ENCODE measurements at places on chromosomes 1 and 21. TPM values are rescaled to one million over a fixed set of nuclear protein-coding genes. Genes with fewer than 3 reads are reported as not detected.

DNA sequence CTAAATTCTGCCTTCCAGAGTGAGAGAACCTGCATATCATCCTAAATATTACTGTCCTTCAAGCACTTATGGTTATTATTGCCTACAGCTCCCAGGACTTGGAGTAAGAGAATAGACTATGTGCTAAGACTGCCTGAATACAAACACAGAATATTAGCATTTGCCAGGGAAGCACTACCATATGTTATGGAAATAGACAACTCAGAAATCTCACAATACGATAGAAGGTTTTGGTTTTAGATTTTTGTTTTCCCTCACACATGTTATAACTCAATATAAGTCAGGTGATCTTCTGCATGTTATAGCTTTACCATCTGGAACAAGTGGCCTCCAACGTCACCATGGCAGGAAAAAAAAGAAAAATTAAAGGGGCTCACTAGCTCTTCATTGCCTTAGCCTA, 413.9 kb downstream of the LRRIQ3 start:
- DNase-seq: no peak

GRCh38 chr1:113984710-113985109, 5.4 kb downstream of the OLFML3 start:
- DNase-seq: no peak

GRCh38 chr1:156852418-156852874, 6.5 kb downstream of the INSRR start:
- peak; percentile 62 for DNase-seq

GRCh38 chr1:45574105-45574626, 9.7 kb upstream of the NASP start:
- DNase-seq: no peak

DNA sequence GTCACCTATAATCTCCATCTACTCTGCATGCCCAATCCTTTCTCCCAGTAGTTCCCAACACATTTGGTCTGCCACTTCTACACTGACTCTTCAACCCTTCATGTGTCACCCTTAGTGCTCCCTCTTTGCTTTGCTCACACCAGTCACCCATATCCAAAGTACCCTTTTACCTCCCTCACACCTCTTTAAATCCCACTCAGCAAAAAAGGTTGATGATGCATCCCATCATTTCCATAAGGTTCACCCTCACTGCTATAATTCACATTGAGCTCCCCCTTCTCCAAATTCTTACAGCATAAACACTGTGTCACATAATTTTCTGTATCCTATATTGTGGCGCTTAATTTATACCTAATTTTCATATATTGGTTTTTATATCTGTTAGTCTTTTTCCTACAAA, 83.8 kb upstream of the ATP1B1 start:
- no peak for DNase-seq

GRCh38 chr1:12230549-12231275, 882 bp downstream of the VPS13D start:
- DNase-seq: no peak

DNA sequence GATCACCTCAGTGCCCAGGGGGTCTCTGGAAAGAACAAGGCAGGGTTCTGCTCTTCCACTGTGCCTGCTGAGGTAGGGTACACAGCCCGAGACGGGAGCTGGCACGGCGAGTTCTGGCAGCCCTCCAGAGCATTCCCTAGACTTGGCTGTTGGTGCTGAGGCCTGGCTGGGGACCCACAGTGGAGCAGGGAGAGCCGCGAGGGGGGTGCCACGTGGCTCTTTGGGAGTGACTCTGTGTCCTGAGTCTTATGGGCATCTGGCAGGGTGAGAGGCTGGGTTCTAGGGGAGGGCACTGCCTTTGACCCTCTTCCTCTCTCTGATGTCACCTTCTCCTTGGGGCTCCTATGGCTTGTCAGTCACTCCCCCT, 336.4 kb downstream of the CAMTA1 start:
- DNase-seq: no peak

- DNase-seq: no peak
These were observed 50.9 kb downstream of the PTGS2 start for GRCh38 chr1:186629341-186629740.

GRCh38 chr21:17466166-17466565, 46.7 kb upstream of the CXADR start:
- DNase-seq: no peak

DNA sequence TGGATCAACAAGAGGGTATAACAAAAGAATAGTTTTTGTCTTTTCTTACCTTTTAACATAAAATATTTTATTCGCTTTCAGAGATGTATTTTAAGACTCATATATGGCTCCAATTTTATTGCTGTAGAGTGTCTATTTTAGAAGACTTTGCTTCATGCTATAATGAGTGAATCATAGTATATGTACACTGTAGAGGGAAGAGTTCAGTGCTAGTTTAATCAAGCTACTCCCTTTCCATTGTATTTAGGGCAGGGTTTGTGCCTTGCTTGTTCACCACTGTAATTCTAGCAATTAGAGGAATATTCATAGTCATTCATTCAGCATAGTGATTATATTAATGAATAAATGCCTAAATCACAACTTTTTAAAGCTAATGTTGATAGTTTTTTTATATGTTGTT, 78.8 kb downstream of the CEP350 start:
- DNase-seq: no peak

DNA sequence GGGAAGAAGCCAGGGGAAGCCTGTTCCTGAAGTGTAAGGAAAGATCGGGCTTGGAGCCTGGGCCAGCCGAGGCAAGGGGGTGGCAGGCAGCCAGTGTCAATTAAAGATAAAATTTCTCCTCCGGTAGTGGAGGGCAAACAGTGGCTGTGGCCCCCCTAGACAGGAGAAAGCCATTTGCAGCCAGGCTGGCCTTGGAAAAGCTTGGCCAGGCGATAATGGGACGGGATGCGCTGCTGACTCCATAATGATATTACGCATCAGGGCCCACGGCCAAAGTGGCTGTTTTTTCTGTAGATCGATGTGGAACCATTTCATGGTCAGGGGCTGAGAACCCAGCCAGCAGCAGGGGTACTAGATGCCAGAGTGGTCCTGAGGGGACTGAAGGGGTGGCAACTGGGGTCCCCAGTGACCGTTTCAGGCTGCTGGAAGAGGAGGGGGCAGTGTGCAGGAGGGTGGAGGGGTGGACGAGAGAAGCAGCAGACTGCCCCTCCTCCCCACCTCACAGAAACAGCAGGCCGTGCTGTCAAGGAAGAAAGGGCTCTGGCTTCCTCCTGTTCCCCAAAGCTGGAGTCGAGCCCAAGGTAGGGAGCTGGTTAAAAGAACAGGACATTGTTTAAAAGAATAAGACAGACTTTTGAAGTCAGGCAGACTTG, 25.2 kb downstream of the KCNC4 start:
- DNase-seq: no peak

DNA sequence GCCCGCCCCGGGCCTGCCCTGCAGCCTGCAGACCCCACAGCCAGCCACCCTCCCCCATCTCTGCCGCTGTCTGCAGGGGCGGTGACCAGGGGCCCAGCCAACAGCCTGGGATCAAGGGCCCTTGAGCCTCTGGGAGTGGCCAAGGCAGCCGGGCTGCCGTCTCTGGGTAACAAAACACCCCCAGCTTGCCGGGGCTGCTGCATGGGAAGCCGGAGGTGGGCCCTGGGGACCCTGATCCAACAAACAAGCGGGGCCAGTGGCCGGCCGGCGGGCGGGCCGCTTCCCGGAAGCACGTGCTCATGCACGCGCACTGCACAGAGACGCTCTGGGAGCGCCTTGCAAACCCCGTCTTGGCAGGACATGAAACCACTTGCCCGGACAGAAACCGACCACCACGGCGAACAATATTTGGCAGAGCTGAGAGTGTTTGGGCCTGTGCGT, 13.2 kb downstream of the MEGF6 start:
- DNase-seq: no peak

DNA sequence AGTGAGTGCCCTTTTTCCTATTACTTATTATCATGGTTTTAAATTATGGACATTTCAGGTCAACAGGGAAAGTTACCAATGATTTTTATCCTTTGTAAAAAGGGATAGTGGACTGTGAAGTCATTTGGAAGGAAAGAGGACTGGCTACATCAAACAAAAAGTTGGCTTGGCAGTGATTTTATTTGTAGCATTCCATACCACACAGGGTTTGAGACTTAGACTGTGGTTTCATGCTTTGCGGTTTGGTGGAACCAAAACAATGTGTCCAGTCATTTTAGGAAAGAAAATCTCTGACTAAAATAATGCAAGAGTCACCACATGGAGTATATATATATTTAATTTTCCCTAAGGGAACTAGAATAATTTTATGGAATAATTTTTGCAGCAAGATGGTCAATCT, 239.5 kb downstream of the HMCN1 start:
- no peak for DNase-seq

DNA sequence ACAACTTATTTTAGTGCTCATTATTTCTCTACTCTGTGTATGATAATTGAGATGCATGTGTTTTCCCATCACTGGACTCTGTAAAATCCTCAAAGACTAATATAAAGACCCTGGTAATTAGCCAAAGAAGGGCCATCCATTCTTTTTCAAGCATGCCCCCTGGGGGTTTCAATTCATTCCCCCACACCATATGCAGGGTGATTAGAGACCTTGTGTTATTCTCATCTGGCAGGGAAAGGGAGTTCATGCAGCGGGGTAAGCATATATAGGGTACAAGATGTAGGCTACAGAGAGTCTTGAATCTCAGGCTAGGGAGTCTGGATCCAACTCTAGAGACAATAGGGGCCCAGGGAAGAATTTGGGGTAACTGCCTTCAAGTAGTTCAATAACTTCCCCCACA, 166.5 kb downstream of the TNR start:
- DNase-seq: no peak

DNA sequence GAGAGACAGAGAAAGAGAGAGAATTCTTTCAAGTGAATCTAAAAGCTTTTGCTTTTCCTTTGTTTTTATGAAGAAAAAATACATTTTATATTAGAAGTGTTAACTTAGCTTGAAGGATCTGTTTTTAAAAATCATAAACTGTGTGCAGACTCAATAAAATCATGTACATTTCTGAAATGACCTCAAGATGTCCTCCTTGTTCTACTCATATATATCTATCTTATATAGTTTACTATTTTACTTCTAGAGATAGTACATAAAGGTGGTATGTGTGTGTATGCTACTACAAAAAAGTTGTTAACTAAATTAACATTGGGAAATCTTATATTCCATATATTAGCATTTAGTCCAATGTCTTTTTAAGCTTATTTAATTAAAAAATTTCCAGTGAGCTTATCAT, 117.6 kb downstream of the PTPRC start:
- no peak for DNase-seq

DNA sequence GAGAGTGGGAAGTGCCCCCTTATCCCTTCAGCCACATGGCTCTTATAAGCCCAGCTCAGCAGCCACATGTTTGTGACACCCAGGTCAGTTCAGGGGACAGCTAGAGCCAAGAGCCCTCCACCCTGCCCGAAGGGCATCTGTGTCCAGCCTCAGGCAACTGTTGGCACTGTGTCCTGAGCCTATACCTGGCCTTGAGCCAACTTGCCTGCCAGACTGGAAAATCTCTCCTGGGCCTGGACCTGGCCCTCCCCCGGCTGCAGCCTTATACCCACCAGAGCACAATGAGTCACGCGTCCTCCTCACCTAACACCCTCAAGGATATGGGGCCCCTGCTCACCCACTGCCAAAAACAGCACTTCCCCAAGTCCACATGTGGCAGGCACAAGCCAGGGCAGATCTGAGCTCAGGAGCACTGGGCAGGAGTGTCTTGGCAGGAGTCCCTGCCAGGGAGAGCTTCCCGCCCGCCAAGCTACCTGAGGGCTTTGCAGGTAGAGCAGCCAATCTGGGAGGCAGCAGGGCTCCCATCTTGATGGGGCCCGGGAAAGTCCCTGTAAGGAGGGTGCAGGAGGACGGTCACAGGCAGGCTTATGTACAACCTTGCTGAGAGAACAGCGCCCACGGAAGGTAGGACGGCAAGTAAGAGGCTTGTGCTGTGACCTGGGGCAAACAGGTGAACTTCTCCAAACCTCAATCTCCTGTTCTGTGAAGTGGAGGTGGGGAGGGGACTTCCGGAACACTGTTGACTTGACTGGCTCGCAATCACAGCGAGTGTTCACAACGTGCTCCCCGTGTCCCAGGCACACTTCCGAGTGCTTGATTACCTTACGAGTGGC, 19.8 kb upstream of the HSPG2 start:
- DNase-seq: no peak

- no peak for DNase-seq
These were observed 18.3 kb upstream of the PLEKHA6 start for GRCh38 chr1:204377800-204378668.

DNA sequence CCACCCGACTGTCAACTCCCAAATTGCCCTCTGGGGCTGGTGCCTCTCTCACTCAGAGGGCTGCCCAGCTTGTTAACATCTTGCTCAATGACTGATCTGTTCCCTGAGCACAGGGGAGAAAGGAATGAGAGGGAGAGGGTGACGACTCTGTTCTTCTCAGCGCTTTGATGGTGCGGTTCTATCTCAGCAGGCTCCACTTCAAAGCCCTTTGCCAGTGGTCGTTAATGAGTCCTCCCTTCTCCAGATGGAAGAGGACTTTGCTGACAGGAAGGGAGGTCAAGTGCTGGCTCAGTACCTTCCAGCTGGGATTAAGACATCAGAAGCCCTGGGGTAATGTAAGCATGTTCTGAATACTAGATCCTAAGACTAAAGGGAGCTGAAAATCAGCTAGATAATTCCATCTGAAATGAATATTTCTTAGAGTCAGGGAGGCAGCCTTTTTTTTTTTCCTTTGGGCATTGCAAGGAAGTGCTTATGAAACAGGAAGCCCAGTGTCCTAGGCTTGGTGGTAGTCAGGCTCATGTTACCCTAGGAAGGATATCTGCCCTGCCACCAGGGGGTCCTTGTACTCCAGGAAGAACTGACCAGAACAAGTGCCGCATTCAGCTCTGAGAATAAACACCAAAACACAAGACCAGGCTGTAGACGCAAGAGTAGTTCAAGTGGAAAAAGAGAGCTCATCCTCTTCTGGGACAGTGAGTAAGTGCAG, 4.7 kb downstream of the FMOD start:
- DNase-seq: no peak

- DNase-seq: no peak
These were observed 221.9 kb downstream of the PBX1 start for GRCh38 chr1:164780863-164781262.

CNKSR1 gene
- polyA plus RNA-seq: 14.5 TPM

URB1 gene
- polyA plus RNA-seq: 12.8 TPM

IL10 gene
- 0.40 TPM for polyA plus RNA-seq

CRNN gene
- not detected for polyA plus RNA-seq

ADAMTSL4 gene
- 12.8 TPM for polyA plus RNA-seq

TLCD4 gene
- polyA plus RNA-seq: 7.0 TPM

Data from renal cortex interstitium (tissue), 15 donors.